ENCODE measurements at places on chromosomes 3 and 15.

DNA sequence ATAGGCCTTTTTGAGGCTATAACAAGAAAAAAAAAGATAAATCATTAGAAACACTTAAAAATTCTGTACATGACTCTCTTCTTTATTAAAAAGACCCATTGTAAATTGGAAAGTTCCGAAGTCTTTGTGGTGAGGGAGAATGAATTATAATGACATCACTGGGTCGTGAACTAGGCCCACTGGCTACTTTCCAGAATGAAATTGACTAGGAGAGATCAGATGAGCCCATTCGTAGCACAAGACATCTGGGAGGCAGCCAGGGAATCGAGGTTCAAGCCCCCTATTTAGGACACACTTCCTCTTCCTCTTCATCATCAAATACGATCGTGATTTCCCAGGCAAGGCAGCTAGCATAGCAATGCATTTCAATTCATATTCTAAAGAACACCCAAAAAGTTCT lies 889.8 kb upstream of the NR2F2 start:
- DNase-seq = no peak

GRCh38 chr3:164095949-164096348 lies 982.3 kb downstream of the SI start:
- no peak for DNase-seq

DNA sequence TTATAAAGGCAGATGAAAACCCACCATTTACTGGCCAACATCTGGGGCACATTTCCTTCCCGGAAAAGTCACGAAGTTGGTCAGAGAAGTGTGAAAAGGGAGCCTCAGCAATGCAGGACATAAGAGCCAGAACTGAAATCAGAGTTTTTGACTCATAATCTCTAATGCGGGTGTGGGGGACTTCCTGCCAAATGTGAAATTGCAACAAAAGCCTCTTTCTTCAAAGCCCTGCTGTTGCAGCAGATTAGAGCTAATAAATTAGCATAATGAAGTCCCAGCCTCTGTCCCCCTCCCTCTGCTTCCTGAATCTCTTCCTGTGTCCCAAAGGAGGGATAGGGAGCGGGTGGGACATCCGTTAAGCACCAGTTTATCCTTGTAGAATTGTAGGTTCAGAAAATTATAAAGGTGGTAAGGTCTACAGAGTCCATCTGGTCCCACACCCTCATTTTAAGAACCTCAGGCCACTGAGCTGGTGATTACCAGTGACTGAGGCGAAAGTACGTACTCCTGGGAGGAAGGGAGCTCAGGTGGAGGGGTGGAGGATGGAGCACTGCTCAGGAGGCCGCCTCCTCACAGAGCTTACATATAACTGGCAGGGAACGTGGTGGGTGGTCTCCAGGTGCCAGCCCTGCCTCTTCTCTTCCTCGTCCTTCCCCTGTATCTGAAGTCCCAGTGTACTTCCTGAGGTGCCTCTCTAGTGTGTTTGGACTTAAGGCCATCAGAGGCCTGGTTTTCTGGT lies 35.0 kb downstream of the ST6GAL1 start:
- DNase-seq = no peak

DNA sequence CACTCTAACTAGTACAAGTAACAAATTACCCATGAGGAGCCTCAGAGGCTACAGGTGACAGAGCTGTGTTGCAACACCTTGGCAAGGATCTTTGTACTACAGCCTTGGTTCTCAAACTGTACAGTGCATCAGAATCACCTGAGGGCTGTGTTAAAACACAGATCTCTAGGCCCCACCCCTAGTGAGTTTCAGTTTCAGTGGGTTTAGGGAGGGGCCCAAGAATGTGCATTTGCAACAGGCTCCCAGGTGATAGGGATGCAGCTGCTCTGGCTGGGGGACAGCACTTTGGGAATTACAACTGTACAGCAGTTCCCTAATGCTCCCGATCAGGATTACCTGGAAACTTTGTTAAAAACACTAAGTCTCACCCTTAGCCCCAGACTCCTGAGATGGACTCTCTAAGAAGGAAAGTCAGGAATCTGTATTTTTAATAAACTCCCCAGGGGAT lies 66.1 kb upstream of the NR2F2 start:
- no peak for DNase-seq

GRCh38 chr3:27659279-27660021 lies 62.7 kb downstream of the EOMES start:
- peak; percentile 68 for DNase-seq

GRCh38 chr3:60979461-60980341 lies 271.6 kb downstream of the FHIT start:
- no peak for DNase-seq

- DNase-seq = peak; percentile 19
Measured at GRCh38 chr3:185558395-185558794, 6.0 kb upstream of the LIPH start.

DNA sequence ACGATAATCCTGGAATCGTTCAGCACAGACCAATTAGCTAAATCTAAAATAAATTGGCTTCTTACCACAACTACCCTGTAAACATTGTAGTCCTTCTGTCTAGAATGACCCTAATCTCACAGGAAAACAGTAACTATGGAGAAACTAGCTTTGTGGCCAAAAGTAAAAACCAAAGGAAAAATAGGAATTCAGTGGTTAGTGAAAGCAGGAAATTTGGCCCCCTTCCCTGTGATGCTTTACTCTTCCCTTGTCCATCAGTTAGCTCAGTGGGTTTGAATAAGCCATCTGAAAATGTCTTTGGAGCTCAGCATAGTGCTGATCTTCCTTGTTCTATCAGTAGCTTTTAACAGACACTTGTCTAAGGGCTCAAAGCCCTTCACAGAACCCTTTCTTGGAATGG lies 1.6 kb downstream of the NMD3 start:
- no peak for DNase-seq

GRCh38 chr3:127560051-127560787 lies 30.3 kb downstream of the TPRA1 start:
- DNase-seq = no peak

- DNase-seq = no peak
Measured at GRCh38 chr15:101641894-101642293, 10.3 kb downstream of the TM2D3 start.

DNA sequence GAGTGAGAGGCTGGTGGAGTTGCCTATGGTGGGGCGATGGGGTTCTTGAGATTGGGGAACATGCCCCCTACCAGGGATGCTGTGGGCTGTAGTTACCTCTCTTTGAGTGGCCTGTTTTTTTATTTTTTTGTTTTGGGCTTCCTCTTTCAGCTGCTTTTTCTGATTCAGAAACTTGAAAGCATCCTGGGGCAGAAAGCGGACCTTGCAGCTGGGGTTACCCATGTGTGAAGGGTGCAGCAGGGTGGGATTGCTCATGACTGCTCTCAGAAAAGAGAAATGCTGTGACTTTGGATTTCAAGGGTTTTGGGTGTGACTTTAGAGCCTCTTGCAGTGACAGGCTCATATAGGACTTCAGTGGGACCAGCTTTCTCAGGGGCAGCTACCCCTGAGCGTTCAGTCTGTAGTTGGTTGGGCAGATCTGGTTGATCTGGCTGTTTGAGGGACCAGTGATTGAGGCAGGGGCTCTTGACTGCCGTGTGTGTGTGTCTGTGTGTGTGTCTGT lies 1.8 kb downstream of the LIMD1 start:
- DNase-seq = no peak

GRCh38 chr3:86562090-86562489 lies 428.9 kb downstream of the VGLL3 start:
- no peak for DNase-seq

GRCh38 chr15:33757516-33758232 lies 210.6 kb upstream of the CHRM5 start:
- no peak for DNase-seq

GRCh38 chr3:141011232-141011996 lies 39.7 kb upstream of the SPSB4 start:
- DNase-seq = peak; percentile 28

DNA sequence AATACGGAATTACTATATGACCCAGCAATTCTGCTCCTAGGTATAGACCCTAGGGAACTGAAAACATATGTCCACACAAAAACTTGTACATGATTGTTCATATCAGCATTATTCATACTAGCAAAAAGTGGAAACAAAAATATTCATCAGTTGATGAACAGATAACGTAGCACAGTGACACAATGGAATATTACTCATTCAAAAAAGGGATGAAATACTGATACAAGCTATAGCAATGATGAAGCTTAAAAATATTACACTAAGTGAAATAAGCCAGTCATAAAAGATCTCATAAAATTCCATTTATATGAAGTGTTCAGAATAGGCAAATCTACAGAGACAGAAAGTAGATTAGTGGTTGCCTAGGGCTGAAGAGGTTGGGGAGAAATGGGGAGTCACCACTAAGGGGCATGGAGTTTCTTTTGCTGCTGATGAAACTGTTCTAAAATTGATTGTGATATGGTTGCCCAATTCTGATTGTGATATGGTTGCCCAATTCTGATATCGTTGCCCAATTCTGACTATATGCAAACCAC lies 10.5 kb downstream of the C15orf61 start:
- DNase-seq = no peak

GRCh38 chr3:76026379-76026778 lies 241.0 kb upstream of the ZNF717 start:
- DNase-seq = no peak

DNA sequence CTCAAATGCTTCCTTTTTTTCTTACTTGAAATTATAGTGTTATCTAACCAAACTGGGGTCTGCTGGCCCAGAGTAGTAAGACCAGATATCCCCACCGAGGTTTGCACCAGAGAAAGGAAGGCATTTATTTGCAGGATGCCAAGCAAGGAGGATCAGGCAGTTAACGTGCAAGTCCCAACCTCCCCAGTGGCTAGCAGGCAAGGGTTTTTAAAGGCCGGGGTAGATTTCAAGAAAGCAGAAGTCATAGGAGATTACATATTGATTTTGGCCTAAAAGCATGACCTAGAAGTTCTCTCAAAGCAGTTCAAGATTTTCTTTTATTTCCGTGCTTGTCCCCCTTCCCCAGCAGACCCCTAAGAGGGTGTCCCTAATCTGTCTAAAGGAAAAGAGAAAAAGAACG lies 32.8 kb upstream of the STRIT1 start:
- no peak for DNase-seq

DNA sequence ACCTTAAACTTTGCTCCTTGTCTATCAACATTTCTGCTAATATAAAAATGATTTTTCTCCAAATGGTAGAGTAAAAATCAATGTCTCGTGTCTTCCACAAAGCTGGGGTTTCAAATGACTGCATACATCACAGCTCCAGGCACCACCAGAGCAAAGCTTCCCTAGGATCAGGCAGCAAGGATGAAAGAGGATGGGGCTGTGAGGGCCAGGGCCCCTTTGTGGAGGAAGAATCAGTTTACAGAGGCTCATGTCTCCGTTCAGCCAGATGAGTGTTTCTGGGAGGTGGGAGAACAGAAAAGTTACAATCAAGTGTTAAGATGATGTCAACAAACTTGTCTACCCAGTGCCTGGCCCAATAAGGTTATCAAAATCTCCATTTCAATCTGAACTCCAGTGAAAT lies 105.5 kb downstream of the BDH1 start:
- no peak for DNase-seq

GRCh38 chr3:195596765-195597171 lies 13.0 kb upstream of the APOD start:
- no peak for DNase-seq

DNA sequence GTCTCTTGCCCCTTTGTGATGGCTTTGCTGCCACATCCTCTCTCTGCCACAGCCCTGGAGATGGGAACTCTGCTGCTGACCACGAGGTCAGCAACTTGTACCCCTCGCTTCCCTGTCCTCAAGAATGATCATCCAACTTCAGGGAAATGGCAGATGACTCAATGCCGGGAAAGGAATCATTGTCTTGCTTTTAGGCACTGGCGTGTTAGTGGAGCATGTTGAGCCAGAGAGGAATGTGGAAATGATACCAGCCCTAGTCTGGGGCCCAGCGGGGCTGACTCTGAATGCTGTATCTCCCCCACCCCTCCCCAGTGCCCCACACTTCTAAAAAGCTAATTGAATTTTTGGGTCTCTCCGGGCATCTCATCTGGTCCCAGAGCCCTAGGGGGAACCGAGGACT lies 184.9 kb upstream of the BHLHE40 start:
- no peak for DNase-seq

GRCh38 chr3:42730294-42730693 lies 27.7 kb upstream of the HHATL start:
- no peak for DNase-seq

GRCh38 chr3:160150525-160150924 lies 74.7 kb upstream of the C3orf80 start:
- DNase-seq = no peak

GRCh38 chr3:126034481-126035361 lies 49.2 kb downstream of the SLC41A3 start:
- DNase-seq = no peak

DNA sequence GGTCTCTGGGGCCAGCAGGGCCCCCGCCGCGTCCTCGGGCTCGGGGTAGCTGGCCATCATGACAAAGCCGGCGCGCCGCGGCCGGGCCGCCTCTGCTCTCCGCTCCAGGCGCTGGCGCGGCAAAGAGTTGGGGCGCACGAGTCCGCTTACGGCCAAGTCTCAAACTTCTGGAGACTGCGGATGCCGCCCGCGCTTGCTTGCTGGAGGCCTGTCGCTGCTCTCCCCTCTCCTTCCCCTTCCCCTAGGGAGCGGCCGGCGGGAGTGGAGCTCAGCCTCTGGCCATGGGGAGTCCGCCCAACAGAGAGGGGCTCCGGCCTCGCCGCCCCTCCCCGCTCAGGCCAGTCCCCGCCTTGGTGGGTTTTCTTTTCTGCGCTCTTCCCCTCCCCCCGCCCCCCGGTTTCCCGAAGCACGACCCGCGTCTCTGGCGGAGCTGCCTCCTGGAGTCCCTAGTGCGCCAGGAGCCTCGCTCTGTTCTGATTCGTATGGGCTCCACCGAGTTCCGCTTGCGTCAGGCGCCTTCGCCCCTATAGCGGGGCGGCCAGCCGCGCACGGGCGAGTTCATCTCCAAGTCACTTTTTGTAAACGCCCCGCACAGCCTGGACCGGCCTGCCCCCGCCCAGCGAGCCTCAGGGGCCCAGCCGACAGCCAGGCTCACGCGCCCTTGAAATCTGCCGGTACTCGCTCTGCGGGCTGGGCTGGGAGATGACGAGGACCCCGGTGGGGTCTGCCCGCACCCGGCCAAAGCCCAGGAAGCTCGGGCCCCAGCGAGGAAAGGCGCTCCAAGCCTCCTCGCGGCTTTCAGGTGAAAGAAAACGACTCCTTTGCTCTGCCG lies at the start of the genes FOXL2 and FOXL2NB:
TSS of gene FOXL2 (minus strand) at position 475 of the 832 bp plus-strand sequence. CDS start at position 60, 415 bp downstream.
TSS of gene FOXL2NB (plus strand) at position 555 of the 832 bp plus-strand sequence. CDS start at position 703, 148 bp downstream.
- peak; percentile 41 for DNase-seq

GRCh38 chr3:14485981-14486380 lies 54.2 kb downstream of the GRIP2 start:
- DNase-seq = no peak

- DNase-seq = no peak
Measured at GRCh38 chr3:100697172-100697571, 12.1 kb upstream of the TFG start.

DNA sequence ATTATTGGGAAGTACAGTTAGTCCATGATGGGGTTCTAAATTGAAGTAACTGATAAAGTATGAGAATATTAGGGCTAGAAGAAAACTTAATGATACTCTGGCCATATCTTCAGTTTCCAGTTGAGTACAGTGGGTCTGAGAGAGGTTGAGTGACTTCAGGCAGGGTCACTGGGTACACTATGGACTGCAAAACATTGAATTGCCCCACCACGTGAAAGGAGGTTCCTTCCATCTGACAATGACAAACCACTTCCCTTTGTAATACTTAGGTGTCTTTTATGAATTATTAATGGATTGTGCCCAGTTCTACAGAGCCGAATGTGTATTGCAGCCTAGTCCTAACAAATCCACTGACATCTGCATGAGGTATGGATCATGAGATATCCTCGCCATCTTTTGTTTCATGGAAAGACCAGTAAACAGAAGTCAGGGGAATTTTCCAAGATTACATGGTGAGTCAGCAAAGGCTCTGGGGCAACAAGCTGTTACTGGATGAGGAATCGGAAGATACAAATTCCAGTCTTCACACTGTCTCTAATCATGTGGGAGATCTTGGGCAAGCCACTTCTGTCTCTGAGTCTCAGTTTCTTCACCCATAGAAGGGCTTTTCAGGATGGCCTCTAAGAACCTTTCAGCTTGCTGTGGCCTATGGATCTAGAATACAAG lies 66.5 kb upstream of the BCL6 start:
- no peak for DNase-seq
